ENCODE measurements at places on chromosomes 5 and 9.
A peak's percentile ranks its signal among the peaks of the same experiment; 100 is the strongest.

DNA sequence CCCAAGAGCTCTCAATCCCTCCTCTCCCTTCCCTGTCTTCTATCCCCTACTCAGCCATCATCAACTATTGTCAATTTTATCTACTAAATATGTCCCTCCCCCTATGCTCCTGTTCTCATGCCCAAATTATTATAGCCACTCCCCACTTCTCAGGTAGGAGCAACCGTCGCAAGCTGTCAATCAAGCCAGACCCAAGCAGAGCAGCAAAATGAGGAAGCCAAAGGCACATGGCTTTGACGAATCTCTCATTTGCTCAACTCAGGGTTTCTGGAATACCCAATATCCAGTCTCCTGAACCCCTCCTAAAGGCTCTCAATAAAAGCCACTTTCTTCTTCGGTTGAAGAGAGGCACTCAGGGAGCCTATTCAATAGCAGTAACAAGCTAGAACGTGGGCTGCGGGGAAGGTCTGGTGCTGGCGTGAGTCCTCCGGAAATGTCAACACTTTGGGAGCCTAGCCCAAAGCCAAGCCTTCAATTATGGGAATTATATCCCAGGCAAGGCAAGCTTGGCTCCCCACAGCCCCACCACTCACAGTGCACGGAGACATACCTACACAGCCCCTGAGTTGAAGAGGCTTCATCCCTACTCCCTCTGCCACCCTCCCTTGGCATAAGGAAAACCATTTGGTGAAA, 47.7 kb downstream of the SIL1 start:
- no peak for DNase-seq

DNA sequence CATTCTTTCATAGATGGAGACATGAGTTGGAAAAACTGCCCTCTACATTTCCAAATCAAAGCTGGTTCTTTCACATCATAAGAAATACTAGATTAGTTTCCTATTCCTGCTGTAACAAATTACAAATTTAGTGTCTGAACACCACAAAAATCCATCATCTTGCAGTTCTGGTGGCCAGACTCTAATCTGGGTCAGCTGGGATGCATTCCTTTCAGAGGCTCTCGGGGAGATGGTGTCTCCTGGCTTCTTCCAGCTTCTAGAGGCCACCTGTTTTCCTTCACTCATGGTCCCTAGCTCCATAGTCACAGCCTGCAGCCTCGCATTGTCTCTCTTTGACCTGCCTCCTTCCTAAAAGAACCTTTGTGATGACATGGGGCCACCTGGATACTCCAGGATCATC, 65.2 kb downstream of the RETREG1 start:
- DNase-seq, result no peak

DNA sequence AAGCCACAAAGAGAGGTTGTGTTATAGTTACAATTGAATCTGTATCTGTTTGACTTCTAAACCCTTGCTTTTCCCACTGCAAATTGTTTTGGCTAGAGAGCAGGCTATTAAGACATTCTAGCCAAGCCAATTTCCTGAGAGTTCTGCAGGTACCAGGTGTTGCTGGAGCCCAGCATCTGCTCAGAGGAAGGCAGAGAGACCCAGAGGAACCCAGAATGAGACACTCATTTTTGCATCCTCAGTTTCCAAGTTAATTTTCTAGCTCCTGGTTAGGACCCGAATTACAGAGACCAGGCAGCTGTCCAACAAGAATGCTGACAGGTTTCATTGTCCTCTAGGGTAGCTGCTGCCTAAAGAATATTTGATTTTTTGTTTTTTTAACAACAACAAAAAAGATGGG, 266.2 kb downstream of the TRIM32 start:
- no peak for DNase-seq

DNA sequence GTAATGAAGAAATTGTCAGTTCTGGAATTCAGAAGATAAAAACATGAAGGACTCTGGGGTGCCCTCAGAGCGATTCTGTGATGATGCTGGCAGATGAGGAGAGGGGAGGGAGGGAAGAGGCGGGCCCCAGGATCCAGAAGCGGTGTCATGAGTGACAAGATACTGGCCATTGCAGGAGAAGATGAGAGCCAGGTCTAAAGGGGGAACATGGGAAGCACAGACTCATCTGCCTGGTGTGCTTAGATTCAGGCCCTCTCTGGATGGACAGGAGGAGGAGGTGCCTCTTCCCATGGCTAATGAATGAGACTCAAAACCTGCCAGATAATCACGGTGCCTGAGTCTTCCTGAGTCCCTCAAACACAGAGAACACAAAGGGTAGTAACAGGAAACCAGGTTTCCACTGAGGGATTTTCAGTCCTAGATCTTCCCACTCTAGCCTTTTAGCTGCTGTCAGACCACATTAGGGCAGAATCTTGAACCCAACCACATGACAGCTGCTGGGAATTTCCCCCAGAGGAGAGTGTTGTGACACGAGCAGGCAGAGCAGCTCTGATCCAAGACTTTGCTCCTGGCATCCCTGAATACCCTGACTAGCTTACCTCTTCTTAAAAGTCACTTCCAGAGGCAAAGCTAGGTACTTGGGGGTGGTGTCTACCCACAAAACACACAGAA, 28.2 kb upstream of the HSPA9 start:
- no peak for DNase-seq

- peak; percentile 47 for DNase-seq
Observed at GRCh38 chr9:97906236-97906831, 16.0 kb downstream of the TRMO start.

GRCh38 chr9:16133032-16133431, 580.2 kb downstream of the CCDC171 start:
- no peak for DNase-seq

DNA sequence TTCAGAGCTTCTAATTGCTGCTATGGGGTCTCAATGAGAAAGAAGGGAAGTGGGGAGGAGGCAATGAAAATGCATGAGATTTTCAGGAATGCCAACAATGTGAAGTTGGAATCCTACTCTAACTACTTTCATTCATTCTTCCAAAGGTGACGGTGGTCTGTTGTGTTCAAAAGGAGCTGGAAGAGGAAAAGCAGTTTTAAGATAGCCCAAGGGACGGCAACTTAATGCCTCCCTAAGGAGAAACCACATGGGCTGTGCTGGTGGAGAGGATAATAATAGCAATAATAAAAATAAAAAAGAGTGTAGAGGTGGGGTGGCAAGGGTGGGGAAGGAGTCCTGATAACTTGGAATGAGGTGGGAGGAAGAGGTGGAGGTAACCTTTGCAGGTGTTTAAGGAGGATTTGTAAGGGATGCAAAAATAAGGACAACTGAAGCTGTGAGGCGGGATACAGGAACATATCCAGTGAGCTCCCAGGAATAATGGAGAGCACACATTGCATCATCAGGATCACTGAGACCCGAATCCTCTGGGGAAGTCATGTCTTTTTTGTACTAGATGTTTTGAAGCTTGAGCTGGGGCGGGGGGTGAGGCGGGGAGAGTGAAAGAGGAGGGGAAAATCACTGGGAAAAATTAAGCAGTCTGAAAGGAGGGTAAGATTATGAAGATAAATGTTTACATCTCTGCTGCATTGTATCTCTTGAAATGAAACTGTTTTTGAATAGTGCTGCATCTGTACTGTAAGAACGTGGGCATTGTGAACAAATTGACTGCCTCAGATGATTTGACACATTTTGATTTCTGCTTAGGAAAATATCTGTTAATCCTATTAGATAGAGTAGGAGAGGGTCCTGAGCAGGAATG, 120.1 kb upstream of the TMEM161B start:
- DNase-seq, result no peak

DNA sequence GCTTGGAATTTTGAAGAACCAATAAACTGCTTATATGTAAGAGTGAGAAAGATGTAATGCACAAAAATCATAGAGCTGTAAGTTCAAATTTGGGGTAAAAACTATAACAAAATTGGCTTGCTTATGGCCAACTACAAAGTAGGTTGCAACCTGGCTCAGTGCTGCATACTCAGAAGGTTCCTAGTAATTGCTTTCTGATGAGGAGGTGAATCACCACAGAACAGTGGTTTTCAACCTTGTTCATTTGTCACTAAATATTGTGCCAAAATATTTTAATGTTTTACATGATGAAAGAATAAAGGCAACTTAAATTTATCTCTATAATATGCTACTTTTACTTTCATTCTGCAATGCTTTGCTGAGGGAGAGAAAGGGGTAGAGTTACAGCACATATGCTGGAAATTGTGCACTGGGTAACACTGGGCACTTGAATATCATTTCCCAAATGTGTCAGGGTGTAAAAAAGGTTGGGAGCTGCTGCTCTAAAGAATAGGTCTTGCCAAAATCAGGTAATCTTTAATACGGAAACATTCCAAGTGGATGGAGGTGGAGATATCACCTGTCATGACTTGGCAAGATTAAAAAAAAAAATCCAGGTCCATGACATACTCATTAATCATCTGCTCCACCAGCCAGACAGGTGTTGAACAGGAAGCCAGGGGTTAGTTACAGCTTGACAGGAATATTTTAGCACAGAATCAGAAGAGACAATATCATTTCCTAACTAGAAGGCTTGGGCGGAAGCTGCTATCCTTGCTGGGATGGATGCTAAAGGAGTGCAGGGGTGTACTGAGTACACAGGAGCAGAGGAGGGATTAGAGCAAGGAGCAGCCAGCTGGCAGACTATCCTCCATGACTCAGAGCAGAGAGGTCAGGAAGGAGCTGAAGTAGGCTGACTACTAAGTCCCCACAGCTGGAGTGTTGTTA, 34.6 kb upstream of the CCL21 start:
- no peak for DNase-seq

DNA sequence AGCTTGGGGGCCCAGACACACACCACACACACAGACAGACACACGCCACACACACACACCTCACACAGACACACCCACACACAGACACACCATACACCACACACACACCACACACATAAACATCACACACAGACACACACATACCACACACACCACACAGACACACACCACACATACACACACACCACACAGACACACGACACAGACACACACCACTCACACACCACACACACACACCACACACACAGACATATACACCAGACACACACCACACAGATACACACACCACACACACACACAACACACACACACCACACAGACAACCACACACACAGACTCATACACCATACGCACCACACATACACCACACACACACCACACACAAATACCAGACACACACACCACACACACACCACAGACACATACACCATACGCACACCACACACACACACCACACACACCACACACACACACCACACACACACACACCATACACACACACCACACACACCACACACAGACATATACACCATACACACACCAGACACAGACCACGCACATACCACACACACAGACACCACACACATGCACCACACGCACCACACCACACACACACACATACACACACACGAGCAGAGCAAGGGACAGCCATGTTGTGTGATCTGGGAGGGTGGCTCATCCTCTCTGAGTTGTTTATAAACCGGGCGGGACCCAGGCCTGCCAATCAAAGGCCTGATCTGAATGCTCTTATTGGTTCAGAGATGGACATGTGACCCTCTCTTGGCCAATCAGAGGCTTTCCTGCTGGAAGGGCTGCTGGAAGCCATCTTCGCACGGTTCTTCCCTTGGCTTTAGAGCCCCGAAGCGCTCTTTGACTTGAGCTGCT, 148.3 kb downstream of the GAPVD1 start:
- DNase-seq, result peak; percentile 42

GRCh38 chr5:124795829-124796228, 49.4 kb upstream of the ZNF608 start:
- no peak for DNase-seq

DNA sequence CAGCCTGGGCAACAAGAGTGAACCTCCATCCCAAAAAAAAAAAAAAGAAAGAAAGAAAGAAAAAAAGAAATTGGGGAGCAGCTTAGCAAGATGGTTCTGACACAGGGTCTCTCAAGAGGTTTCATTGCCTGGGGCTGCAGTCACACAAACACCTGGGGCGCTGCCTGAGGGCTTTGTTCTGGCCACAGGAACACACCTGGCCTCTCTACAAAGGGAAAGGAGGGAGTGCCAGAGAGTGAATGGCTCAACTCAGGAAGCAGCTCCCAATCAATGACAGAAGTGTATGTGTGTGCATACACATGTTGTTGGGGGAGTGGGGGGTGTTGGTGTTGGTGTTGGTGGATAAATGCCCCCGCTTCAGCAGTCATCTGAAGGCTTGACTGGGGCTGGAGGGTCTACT, 32.4 kb upstream of the CTNNA1 start:
- no peak for DNase-seq

DNA sequence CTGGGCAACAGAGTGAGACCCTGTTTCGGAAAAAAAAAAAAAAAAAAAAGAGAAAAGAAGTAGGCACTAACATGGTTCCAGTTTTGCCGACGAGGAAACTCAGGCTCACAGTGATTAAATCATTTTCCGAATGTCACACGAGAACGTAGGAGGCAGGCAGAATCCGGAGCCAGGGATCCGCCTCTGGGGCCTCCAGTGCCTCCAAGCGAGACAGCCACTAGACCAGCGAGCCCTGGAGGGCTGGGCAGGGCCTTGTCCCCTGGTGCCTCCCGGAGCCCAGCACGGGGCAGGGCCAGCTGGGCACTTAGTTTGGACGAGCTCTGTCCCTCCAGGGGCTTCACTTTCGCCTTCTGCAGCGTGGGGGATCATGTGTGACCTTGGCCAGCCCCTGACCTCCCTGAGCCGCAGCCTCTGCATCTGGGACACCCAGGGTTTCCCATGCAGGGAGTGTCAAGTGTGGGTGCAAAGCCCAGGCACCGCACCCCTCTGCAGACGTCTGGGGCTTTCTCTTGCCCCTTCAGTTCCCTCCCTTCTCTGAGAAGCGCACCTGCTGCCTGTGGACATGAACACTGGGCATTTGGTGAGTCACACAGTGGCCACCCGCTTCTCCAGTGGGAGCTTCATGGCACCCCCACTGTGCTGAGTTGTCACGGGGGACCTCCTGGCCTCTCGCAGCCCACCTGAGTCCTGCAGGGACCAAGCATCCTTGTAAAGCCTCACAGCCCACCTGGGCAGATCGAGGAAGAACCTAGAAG, 80.3 kb downstream of the RXRA start:
- no peak for DNase-seq

- peak; percentile 33 for DNase-seq
Observed at GRCh38 chr9:137053944-137054931, at the start of gene ENTPD2. ENTPD2 (minus strand) TSS chr9:137054061; CDS start chr9:137053997, 64 bp downstream.

DNA sequence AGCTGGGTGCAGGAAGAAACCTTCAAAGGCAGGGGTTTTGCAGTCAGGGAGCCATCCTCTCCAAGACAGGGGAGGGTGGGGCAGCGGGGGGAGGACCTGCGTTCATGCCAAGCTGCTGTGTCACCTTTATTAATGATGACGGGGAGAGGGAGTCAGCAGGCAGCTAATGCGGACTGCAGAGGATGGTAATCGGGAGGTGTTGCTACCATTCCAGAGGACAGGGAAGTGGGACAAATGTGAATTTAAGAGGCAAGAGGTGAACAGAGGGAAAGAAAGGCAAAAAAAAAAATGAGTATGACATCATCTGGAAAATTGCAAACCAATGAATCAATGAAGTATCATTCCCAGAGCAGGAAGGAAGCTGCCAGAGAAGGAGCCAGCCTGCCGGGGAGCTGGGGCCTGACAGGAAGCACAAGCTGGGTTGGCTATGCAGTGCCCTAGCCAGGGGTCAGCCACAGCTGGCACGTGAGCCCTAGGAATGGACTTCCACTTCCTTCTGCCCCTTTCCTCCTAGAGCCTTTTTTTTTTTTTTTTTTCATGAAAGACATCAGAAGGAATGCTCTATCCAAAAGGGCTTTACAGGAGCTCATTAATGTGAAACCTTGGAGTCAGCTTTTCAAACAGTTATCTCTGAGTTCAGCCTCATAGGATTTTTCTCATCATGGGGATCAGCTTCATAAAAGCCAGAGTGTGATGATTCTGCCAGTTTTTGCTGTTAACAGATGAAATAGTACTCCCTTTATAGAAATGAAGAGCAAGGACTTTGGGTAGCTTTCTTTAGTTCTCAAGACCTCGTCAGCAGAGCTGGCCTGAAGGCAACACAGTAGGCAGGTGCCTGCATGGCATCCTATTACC, 9.2 kb downstream of the INSYN2B start:
- no peak for DNase-seq

- peak; percentile 82 for DNase-seq
Observed at GRCh38 chr5:53095931-53096525, 13.5 kb downstream of the MOCS2 start.
